Fibroblast of lung (primary cell): ENCODE measurements at places on chromosomes 3 and 15.

- DNase-seq, result no peak
Observed at GRCh38 chr15:72916897-72917296, 133.3 kb upstream of the ADPGK start.

DNA sequence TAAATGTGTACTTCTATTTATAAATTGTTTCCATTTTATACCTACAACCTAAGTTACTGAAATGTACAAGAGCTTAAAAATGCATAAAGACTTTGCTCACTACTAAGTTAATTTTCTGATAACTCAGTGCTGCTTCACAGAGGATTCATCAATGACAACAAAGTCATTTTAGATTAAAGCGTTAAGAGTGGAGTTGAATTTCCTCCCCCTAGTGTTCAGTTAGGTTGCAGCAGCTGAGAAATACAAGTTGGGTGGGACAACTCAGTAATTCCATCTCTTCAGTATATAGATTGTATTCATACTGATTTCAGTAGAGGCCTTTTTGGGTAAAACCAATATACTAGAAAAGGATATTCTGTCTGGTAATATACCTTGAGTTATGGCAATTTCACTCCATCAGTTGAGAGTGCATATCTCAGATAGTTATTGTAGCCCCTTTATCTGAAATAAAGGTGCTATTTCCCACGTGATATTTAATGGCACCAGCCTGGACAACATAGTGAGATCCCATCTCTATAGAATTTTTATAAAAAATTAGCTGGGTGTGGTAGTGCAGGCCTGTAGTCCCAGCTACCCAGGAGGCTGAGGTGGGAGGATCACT is 6.9 kb upstream of the RPL35A start:
- DNase-seq, result peak; percentile 63

GRCh38 chr15:61768131-61768530 is 292.1 kb downstream of the VPS13C start:
- DNase-seq, result no peak

DNA sequence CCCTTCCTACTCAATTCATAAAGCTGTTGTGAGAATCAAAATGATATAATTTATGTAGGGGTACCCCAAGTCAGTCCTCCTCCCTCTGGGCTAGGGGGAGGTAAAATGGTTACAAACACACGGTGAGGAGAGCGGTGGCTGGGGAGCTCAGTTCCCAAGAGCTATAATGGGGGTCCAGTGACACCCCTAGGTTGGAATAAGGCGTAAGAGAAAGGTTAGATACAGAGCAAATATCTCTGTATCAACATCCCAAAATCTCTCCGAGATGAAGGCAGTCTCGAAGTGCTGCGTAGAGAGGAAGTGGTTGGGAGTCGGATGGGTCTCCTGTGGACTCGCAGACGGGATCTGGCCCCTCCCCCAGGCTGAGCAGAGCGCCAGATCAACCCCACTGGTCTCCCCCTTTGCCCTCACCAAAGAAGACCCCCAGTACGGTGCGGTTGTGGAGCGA is 1.8 kb downstream of the DUOX2 start:
- DNase-seq, result no peak

DNA sequence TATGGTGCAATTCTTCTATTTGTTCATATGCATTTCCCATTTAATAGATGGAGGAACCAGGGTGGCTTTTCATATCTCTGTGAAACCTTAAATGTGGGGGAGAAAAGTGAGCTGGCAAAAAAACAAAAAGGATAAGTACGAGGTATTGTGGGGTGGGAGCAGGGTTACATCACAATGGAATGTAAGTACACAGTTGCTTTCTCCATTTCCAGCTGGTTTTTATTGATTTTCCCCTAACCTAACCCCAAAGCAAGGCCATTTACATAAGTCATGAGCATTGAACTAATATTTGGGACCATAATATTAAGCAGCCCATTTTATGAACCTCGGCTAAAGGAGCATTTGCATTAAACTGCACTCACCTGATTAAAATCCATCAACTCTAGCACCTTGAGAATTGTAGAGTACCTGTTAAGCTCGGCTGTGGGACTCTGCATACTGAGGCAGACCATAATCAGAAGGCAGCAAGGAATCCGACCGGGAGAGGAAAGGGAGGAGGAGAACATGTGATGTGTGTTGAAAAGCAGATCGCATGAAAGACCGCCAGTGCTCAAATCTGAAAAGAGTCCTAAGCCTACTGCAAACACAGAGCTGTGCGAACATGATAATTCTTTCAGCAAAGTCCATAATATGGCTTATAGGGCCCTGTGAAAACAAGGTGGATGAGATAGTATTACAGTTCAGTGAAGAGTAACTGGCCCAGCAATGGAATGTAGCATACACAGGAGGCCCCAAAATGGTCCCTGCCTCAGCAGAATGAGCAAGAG is 513.4 kb downstream of the FHIT start:
- no peak for DNase-seq

DNA sequence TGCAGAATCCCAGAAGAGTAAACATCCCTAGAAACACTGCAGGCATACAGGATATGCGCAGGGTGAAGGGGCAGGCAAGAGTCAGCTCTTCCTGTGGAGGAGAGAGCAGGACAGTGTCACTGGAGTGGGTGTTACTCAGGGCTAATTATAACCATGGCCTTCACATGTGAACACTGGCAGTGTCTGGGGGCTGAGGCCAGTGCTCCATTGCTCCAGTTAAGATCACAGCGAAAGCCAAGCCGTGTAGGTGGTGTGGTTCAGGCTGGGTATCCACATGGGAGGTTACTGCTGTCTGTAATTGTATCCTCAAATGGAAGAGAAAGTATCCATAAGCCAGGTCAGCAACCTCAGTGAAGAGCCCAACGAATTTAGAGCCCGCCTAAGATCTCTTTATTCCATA is 84.6 kb downstream of the MESD start:
- no peak for DNase-seq

- no peak for DNase-seq
Observed at GRCh38 chr3:95508124-95508523, 1306.3 kb upstream of the EPHA6 start.

DNA sequence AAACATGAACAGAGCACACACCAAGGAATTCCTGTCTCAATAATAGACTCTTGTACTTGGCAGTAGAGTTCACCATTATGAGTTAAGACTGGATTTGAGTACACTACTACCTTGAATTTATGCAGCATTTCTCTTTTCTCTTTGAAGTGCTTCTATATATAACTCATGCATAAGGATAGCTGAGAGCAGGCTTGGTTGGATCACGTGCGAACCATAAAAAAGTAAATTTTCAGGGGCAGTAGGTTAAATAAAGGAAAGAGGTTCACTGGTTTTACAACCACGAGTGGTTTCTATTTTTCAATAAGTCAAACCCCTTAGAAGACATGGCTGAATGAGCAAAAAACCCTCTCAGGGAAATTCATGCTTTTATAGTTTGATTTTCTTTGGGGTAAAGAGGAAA is 28.6 kb upstream of the PDZRN3 start:
- no peak for DNase-seq

DNA sequence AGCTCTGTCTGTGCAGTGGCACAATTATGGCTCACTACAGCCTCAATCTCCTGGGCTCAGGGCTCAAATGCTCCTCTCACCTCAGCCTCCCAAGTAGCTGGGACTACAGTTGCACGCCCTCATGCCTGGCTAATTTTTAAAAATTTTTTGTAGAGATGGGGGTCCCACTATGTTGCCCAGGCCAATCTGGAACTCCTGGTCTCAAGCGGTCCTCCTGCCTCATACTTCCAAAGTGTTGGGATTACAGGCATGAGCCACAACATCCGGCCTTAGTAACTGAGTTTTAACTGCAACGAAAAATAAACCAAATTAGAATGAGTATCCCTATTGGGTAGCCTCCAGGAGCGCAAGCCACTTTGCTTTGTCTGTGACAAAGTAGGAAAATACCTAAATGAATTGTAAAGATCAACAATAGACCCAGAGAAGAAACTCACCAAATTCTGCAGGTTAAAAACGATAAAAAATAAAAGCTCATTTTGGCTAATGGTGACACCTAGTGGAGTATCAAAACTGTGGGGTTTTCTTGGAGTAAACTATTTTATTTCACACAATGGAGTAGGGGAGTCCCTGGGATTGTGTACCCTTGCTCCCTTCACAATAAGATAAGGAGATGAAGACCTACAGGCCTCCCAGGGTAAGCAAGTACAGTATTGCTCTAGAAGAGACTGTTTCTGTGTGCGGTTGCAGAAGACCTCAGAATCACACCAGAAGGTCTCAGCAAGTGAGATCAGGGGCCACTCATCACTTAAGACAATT is 21.0 kb upstream of the CA12 start:
- DNase-seq, result peak; percentile 63

GRCh38 chr15:80645494-80646065 is 49.5 kb upstream of the ABHD17C start:
- peak; percentile 46 for DNase-seq

- no peak for DNase-seq
Observed at GRCh38 chr15:80811781-80812315, 32.7 kb downstream of the CEMIP start.

- DNase-seq, result no peak
Observed at GRCh38 chr3:59731943-59732342, 682.1 kb upstream of the CFAP20DC start.

DNA sequence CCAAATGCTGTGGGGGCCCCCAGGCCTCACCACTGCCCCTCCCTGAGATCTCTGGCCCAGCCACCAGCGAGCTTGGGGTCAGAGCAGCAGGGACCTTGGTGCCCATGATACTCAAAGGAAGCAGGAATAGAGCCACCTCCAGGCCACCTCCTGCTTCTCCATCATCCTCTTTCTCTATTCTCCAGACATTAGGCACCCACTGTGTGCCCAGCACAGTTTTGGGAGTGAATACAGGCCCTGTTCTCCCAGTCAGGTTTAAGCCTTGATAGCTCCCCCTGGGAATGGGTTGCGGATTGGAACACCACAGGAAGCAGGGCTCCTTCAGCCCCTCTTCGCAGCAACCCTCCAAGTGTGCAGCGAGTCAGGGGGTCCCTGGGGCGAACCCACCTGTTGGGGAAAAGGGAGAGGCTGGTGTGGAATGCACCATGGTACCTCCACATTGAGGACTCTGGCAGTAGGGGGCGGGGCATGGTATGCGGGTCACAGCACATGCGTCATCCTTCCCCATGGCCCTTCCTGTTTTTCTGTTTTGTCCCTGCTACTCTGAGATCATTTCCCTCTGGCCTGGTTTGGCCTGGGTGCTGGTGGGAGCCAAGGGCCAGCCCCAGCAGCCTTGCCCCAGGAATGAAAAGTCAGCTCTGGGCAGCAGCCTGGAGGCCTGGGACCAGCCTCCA is 14.2 kb upstream of the SEMA3B start:
- DNase-seq, result peak; percentile 33

- peak; percentile 64 for DNase-seq
Observed at GRCh38 chr3:4394048-4394447, 73.0 kb downstream of the SUMF1 start.

DNA sequence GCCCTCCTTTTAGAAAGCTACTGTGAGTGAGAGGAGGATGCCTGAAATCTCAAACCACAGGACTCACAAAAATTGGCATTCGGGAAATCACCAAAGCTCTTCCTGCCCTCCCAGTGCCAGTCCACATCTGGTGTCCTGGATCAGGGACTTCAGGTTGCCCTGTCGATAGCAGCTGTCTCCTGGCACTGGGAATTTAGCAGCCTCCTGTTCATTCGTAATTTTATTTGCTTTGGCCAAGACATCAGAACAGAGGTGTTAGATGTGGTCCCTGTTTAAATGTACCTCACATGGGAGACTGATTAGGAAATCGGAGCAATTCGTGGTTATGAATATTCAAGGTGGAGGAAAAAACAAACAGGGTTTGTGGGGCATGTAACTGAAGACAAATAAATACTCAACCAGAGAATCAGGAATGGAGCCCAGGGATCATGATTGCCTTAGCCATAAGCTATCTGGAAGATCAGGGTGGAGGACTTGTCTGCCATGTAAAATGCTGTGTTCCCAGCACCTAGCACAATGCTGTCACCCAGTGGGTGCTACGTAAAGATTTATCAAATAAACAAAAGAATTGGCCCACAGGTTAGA is 265.2 kb upstream of the PROK2 start:
- DNase-seq, result no peak

DNA sequence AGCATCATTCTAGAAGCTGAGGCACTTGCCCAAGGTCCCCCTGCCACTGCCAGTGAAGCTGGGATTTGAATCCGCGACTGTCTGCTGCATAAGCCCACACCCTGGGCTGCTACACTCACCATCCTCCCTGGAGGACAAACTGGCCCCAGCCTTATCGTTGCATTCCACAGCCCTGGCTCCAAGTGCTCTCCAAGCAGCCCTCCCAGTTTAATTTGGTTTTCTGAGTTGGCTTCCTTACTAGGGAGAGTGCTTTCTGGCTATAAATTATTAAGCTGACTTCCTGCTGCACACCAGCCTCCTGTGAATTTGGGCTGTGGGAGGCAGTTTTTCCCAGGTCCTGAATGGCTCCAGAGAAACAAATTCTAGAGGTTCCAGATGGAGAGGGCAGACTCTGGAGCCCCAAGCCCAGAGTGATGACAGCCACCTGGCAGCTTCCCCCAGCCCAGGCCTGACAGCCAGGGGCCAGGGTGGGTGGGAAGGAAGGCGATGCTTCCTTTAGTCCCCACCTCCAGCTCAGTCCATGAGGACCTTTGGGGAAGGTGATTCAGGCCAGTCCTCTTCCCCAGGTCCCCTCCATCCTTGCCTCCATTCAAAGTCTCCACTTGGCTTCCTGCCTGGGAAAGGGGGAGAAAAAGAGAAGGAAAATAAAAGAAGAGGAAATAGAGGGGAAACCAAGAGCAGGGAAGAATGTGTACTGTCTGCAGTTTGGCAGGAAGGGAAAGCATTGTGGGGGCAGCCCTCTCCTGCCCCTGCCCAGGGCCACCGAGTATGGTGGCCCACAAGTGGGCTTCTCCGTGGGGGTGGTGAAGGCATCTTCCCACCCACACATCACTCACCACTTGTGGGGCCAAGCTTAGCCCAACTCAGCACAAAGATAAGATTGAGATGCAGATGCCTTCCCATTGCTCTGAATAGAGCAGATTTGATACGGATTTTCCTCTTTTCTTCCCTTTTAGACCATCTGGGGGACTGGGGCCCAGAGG is 69.6 kb downstream of the SEMA5B start:
- peak; percentile 29 for DNase-seq

DNA sequence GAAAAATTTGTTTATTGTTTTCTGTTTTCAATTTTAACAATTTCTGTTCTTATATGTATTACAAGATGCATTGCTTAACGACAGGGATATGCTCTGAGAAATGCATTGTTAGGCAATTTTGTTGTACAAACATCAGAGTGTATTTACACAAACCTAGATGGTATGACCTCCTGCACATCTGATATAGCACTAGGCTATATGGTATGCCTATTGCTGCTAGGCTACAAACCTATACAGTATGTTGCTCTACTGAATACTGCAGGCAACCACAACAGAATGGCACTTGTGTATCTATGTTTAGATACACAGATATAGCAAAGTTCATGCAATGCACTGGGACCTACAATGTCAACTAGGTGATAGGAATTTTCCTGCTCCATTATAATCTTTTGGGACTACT is 70.1 kb downstream of the SUCNR1 start:
- no peak for DNase-seq

- DNase-seq, result no peak
Observed at GRCh38 chr3:167810236-167810635, 74.7 kb downstream of the SERPINI1 start.

DNA sequence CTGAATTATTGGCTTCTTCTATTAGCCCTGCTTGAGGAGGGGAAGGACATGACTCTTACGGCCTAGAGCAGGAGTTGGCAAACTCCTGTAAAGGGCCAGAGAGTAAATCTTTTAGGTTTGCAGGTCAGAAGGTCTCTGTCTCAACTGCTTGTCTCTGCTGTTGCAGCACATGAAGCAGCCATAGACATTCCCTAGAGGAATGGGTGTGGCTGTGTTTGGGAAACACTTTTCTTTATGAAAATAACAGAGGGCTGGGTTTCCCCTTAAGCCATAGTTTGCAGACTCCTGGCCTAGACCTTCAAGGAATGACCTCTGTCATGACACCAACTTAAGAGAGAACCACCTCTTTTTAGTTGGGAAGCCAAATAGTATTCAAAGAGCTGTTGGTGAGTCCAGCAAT is 10.3 kb downstream of the TRAK1 start:
- no peak for DNase-seq
